Vagina (tissue), 2 donors: ENCODE measurements at places on chromosomes 6 and 20.
A peak's percentile ranks its signal among the peaks of the same experiment; 100 is the strongest.

- DNase-seq, result no peak
Observed at GRCh38 chr6:52337633-52338290, 24.2 kb upstream of the PAQR8 start.

GRCh38 chr6:51568771-51569170 lies 518.6 kb downstream of the PKHD1 start:
- no peak for DNase-seq

DNA sequence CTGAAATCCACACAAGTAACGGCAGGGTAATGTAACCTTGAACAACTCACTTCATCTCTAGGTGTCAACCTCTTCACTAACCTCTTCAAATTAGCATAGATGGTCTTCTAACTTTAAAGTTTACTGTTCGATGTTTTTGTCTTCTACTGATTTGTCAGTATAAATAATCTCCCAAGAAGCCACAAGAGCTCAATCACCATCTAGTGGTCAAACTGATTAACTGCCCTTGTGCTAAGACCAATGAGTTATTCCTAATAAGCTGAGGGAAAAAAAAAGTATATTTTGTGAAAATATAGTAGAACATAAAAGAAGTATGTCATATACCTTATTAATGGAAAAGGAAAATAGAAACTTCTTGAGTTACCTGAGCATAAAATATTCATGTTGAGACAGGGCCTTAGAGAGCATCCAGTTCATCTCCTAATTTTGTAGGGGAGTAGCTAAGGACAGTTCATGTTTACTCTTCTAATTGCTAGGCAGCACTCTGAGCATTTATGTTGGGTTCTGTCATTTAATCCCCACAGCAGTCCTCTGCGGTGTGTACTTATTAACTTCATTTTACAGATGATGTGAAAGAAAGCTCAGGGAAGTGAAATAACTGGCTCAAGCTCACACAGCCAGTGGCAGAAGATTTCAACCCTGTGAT lies 317.1 kb downstream of the ESR1 start:
- DNase-seq, result no peak

DNA sequence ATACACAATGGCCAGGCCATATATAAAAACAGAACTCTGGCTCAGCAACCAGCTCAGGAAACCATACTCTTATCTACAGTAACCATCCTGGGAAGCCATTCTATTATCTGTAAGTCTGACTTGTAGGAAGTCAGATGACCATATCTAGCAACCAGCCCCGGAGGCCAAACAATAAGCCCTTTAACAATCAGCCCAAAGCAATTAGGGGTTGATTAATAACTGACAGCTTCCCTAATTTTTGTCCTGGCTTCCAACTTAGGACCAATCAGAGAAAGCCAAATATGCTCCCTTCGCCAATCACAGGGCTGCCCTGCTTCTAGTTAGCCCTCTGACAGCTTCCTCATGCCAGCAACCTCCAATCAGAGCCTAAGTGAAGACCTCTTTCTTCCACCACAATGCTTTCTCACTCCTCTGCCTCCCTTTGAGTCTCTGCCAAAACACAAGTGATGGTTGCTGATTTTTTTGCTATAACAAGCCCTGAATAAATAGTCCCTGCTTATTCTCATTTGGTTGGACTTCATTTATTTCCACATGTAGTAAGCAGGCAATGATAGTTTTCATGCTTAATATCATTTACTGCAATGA lies 37.8 kb upstream of the STXBP5 start:
- DNase-seq, result no peak

DNA sequence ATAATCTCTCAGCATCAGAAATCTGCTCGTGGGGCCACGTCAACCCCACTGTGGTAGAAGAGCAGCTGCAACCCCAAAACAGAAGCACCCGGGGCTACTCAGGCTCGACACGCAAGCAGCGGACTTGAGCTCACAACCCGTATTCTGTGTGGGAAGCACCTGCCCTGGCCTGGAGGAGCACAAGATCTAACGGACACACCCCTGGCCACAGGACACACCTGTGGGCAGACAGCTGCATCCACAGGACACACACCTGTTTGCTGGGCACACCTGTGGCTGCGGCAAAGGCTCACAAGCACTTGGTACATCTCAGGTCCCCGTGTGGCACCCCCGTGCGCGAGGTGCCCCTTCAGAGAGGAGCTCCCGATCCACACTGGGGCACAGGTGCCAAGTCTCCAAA lies 36.5 kb downstream of the ZBTB46 start:
- no peak for DNase-seq

GRCh38 chr6:168655462-168656152 lies 214.6 kb downstream of the SMOC2 start:
- no peak for DNase-seq

DNA sequence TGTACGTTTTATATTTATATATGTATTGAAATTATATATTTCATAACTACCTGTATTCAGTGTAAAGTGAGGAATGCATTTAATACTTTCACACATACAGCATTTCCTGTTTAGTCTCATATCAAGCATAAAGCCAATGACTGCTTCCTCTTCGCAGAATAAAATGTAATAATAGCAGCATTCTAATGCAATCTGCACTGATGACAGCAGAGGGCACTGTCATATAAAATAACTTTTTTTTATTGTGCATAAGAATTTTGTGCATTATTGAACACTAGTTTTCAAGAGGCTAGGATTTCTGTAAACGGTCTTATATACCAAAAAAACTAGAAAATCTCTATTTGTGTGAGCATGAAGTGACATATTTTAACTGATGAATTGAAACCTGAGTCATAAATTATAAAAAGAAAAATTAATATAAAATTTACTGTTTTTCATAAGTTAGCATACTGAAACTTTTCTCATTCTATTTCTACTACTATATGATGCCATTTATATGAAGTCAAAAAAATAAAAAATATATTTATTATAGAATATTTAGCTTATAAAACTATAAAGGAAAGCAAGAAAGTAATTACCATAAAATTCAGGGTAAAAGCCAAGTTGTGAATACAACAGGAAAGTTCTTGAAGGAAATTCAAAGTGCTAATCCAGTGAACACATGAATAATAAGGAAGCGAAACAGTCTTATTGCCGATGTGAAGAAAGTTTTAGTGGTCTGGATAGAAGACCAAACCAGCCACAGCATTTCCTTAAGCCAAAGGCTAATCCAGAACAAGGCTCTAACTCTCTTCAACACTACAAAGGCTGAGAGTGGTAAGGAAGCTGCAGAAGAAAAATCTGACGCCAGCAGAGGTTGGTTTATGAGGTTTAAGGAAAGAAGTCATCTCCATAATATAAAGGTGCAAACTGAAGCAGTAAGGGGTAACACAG lies 36.3 kb downstream of the RNF146 start:
- no peak for DNase-seq

DNA sequence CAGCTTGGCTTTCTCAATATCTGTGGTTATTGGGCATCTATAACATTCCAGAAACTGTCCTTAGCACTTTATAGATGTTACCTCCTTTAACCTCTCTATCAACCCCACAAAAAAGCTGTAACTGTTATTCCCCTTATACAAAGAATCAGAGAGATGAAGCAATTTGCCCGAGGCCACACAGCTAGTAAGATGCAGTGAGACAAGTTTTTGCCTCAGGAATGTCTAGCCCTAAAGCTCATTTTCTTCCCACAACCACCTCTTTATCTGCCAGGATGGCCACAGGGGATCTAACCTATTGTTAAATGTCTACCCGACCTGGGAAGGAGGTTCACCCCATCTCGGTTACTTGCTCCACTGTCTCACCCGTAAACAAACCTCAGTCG lies 31.9 kb upstream of the TCP11 start:
- DNase-seq, result no peak

- DNase-seq, result no peak
Observed at GRCh38 chr6:160273196-160273595, 14.6 kb upstream of the SLC22A2 start.

DNA sequence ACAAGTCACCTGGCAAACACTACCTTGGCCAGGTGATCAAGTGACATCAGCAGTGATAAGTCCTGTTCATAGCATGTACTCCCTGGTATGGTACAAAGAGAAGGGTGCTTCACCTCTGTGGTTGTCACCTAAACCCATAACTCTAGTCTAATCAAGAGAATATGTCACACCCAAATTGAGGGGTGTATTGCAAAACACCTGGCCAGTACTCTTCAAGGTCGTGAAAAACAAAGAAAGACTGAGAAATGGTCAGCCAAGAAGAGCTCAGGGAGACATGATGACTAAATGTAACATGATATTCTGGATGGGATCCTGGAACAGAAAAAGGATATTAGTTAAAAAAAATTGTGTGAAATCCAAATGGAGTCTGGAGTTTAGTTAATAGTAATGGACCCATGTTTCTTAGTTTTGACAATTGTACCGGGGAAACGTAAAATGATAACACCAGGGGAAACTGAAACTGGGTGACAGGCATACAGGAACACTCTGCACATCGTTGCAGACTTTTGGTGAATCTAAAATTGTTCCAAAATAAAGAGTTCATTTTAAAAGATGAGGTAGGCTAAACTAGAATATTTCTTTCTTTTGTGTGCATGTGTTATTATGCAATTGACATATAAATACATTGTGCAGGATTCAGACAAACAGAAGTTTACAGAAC lies 262.0 kb downstream of the CDC5L start:
- no peak for DNase-seq

DNA sequence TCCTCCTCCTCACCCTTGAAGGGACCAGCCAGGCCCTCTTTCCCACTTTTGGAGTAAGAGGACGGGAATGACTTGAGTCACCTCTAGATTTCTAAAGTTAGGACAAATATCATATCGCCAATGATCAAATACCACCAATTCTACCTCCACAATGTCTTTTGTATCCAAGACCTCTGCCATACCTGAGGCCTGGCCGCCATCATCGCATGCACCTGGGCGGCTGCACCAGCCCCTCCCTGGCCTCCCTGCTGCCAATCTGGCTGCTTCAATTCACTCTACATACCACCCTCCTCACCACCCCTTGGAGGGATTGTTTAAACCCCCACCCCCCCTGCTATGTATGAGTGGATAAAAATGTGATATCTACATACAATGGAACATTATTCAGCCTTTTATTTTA lies 75.0 kb upstream of the RALY start:
- DNase-seq, result no peak

GRCh38 chr6:170178561-170179477 lies 112.1 kb downstream of the DLL1 start:
- DNase-seq, result peak; percentile 94

DNA sequence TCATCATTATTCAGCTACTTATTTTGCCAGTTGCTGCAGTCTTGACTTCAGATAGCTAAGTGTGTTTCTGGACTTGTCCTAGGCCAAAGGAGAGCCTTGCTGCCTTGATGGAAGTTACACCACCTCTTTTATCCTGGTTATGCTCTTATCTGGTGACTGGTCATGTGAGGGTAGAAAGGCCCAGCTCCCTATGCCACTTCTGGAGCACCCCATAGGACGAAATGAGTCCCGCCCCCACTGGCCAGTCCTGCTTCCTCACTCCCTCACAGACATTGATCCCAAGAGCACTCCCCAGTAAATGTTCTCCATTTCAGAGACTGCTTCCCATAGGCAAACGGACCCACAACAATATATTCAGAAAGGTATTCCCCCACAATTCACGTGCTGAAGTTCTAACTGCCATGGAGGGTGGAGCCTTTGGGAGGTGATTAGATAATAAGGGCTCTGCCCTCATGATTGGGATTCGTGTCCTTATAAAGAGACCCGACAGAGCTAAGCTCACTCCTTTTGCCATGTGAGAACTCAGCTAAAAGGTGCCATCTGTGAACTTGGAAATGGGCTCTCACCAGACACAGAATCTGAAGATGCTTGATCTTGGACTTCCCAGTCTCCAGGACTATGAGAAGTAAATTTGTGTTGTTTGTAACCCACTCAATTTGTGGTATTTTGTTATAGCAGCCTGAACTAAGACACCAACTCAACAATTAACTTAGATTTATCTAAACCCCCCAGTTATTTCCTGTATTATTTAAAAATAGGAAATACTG lies 21.5 kb upstream of the ELOVL2 start:
- DNase-seq, result no peak

DNA sequence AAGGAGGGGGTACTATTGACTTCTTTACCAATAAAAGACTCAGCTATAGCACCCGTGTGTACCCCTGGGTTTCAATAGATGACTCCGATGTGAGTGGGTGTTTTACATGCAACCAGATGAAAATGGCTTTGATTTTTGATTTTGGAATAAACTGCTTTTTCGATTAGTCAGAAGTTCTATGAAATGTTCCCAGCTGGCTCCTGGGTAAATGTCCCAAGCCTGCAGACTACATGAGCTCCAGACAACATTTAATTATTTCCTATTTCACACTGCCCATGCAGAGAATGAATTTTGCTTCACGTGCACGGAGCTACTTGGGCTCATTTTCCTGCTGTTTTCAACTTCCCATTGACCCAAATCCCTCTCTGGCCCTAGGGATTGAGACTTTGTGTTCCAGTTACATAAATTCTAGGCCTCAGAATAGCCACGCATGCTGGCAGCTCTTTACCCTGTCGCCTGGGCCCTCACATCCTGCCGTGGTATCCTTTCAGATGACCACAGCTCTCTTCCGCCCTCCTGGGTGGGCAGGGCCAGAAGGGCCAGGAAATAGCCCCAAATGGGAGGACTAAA lies 59.7 kb downstream of the GPR6 start:
- DNase-seq, result no peak

DNA sequence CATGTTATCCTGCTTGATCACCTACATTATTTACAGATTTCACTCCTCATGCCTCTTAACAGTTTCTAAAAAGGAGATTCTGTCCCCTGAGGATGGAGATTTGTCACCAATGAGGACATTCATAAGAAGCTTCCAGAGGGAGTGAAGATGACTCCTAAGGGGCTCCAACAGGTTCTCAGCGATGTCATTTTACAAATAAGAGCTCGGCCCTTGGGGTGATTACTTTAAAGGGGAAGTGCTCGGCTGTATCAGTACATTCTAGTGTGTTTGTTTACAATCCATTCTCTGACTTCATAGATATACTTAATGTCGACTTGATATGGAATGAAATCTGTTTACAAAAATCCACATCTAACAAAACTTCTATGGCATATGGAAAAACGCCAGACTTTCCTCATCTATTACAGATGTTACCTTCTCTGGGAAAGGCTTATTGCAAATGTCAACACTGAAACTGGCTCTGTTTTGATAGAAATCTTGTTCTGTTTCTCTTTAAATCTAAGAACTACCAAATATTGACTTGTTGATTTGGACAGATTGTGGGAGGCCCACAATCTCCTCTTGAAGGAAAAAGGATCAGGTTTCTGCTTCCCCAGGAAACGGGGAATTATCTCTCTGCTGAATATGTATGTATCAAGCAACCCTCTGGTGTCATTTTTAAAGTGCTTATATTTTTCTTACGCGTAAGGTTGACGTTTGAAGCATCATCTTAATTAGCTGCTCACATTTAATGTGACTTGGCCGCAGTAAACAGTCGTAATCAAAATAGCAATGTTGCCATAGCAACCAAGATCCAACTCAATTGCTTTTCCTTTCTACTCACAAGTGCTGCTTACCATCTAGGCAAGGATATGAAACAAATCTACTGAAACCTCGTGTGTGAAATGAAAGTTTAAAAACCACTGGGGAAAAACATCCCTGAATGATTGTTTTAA lies 95.7 kb downstream of the SHLD1 start:
- no peak for DNase-seq

- no peak for DNase-seq
Observed at GRCh38 chr20:34017610-34018009, 23.9 kb downstream of the RALY start.
